IPS DF 6.9 (cell line): ENCODE measurements at places on chromosomes 11 and 22.

GRCh38 chr11:74232311-74232950 is 61.3 kb downstream of the PPME1 start:
- DNase-seq = no peak

DNA sequence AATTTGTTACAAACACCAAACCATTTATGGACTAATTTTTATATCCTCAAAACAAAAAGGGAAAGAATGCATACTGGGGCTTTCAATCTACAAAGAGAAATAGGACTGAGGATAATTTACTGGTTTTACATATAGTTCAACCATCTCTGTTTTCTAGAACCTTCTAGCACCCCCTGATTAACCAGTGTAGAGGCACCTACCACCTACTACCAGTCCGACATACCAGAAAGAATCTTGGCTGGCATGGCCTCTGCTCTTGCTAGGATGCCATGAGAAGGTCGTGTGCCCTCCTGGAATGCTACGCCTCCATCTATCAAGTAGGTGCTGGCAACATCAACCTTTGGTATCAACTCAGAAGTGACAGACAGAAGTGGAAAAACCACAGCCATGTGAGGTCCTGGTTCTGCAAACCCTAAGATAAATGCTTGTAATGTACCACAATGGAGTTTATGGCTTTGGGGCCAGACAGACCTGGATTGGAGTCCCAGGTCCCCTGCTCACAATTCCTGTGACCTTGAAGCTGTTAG is 28.2 kb downstream of the MYH9 start:
- no peak for DNase-seq

GRCh38 chr11:2718817-2719438 is 19.1 kb upstream of the KCNQ1OT1 start:
- DNase-seq = no peak

DNA sequence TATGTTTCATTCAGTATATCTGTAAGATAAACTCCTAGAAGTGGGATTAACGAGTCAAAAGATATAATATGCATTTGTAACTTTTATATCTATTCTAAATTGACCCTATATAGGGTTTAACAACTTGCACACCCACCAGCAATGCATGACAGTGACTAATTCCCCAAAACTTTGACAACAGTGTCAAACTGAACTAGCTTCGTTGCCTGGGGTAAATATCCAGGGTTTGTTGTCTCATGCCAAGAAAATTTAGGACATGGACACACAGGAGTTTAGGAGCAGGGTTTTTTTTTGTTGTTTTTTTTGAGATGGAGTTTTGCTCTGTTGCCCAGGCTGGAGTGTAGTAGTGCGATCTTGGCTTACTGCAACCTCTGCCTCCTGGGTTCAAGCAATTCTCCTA is 5.1 kb downstream of the SNU13 start:
- no peak for DNase-seq

DNA sequence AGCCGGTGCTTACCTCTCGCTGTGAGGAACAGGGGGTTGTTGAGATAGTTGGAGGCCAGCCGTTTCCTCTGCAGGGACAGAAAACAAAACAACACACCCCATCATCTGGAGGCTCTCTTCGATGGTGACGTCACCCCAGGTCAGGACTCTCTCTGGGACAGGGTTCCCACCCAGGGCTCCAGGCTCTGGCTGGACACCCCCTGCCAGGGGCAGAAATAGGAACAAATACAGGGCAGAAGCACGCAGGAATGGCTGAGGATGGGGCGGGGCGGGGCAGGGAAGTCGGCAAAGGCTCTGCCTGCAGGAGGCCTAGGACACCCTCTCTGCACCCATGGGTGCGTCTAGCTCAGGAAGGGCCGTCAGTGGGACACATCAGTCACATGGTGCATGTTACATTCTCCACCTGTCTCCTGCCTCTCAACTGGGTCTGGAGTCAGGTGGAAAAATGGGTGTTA is 118.5 kb downstream of the PHF21B start:
- DNase-seq = no peak

- DNase-seq = no peak
Measured at GRCh38 chr22:37043828-37044538, 7.6 kb upstream of the KCTD17 start.

DNA sequence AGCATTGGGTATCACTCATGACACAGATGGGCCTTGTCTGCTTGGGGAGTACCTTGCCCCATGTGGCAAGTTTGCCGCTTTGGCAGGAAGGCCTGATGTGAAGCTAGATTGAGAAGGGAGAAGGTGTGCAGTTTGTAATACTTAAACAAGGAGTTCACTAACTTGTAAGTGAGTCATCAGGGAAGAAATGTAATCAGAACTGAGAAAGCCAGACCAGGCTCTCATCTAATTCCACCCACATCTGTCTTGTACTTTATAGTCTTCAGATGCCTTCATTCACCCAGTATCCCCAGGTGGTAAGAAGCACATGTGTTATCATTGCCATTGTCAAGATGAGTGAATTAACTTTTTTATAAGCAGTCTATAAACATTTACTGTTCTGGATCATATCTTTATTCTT is 116.0 kb upstream of the DDI1 start:
- no peak for DNase-seq

DNA sequence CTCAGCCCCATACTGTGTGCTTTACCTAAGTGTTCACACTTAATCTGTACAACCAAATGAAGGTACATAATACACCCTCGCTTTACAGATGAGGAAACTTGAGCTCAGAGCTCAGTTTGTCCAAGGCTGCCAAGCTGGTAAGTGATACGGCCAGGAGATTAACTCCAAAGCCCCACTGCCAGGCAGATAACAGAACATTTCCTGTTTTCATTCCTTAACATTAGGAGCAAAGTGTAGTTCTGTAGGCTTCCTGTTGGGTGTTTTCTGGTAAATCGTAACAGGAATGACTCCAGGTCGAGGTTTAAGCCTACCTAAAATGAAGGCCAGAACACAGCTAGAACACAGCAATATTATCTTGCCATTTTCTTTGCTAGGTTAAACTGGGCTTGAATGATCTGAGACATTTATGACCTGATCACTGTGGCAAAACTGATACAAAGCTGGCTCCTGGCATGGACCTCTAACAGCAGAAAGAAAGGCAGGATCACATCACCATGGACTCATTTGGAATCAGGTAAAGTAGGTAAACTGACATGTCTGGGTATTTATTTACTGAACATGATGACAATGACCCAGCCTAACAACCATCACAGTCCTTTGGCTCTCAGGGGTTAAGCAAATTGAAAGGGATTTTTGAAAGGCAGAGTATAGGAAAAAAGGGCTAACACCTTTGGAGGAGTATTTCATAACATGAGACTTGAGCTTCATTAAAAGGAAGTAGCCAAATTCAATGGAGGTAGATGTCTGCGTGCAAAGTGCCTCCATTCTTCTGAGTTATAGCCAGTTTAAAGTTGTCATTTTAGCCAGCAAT is 3.9 kb upstream of the NUP50 start:
- no peak for DNase-seq

DNA sequence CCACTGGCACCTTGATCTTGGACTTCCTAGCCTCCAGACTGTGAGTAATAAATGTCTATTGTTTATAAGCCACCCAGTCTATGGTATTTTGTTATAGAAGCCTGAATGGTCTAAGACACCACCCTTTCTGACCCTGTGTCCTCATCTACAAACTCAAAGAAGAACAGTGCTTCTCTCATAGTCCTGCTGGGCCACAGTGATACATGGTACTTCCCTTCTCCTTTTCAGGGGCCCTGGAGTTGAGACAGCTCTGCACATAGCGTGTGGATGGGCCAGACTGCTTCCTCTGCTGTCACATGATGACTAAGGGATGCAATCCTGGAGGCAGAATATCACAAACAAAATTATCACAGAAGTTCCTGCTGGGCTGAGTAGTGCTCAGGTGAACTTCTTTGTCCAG is 5.0 kb downstream of the KCNJ11 start:
- DNase-seq = no peak

DNA sequence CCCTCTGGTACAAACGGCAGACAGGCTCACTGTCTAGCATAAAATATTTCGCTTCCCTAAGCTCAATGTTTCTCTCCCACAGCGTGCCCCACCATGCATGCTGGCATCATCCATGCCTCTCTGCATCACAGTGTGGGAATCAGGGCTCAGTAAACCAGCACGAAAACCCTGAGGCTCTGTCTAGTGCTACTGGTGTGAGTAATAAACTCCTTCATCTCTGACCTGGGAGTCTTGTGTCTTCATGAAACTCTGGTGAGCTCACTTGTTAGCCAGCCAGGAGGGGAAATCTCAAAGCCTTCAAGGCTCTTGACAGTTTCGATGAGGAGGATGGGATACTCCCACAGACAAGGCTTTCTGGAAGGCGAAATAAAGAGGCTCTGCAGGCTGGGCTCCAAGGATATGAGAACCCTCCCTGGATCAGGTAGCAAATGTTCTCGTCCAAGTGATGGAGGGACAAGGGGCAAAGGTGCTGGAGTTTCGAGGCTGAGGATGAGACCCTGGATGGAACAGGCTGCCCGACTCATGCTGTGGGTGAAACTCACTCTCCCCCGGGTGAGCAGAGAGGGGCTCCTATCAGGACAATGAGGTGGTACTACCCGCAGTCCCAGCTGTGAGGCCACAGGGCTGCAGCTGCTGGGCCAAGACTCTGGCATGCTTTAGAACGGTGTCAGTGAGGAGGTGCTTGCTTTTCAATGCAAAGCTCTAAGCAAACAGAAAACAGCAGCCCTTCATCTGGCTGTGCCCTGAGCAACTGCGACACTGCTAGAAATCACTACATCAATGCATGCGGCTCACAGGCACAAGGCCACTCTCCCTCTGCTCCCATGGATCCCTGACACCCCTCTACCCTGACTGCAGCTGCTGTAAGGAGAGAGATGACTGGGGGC is 69.3 kb downstream of the SHANK2 start:
- DNase-seq = no peak

GRCh38 chr11:20243974-20244373 is 83.7 kb upstream of the DBX1 start:
- no peak for DNase-seq

- no peak for DNase-seq
Measured at GRCh38 chr22:17910561-17911311, 113.6 kb downstream of the MICAL3 start.

DNA sequence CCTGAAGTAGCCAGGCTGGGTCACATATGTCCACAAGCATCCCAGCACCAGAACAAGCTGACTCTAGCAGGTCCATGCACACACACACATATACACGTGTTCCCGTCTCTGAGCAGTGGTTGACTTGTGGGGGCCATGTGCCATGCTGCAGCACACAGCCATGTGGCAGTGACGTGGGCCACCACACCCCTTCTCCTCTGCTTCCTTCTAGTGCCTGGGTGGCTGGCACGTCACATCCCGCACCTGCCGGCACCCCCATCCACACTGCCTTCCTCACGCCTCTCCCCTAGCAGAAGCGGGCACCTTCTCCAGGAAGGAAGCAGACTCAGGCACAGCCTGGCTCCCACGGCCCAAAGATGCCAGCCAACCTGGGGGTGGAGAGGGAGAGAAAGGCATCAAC is 9.5 kb downstream of the SYT7 start:
- no peak for DNase-seq
